ENCODE measurements at places on chromosomes 5 and 9.

- no peak for DNase-seq
These were observed 31.1 kb upstream of the FGF1 start for GRCh38 chr5:142716963-142717362.

- no peak for DNase-seq
These were observed 101.7 kb downstream of the BNC2 start for GRCh38 chr9:16768816-16769215.

- DNase-seq = no peak
These were observed 93.3 kb downstream of the DAPK1 start for GRCh38 chr9:87590996-87591395.

DNA sequence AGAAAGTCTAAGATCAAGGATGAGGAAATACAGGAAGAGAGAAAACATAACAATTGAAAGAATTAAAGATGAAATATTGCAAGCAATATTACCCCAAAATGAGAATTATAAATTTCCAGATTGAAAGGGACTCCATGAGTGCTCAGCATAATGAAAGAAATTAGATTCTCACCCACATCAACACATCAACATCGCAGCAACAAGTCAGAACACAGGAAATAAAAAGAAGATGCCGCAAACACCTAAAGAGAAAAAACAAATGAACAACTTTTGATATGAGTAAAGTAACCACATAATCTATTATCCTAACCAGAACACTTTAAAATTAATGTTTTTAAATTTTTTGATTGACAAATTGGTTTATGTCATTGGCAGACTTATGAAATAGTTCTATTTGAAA, 318.3 kb upstream of the PTGER4 start:
- no peak for DNase-seq

DNA sequence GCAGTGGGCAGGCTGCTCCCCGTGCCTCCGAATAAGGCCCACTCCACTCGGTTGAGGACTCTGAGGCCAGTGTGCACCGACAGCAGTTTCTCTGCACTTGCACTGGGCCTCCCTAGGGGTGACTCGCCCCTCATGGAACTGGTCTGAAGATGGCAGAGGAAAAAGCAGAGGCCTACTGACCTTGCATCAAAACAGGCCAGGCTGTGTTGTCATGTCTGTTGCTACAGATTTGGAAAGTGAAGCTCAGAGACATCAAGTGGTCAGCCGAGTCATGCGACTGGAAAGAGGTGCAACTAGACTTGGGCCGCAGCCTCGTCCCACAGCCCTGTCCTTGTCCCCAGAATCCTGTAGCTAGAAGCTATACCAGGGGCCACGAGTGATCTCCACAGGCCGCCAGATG, 78.3 kb downstream of the DCP2 start:
- no peak for DNase-seq

DNA sequence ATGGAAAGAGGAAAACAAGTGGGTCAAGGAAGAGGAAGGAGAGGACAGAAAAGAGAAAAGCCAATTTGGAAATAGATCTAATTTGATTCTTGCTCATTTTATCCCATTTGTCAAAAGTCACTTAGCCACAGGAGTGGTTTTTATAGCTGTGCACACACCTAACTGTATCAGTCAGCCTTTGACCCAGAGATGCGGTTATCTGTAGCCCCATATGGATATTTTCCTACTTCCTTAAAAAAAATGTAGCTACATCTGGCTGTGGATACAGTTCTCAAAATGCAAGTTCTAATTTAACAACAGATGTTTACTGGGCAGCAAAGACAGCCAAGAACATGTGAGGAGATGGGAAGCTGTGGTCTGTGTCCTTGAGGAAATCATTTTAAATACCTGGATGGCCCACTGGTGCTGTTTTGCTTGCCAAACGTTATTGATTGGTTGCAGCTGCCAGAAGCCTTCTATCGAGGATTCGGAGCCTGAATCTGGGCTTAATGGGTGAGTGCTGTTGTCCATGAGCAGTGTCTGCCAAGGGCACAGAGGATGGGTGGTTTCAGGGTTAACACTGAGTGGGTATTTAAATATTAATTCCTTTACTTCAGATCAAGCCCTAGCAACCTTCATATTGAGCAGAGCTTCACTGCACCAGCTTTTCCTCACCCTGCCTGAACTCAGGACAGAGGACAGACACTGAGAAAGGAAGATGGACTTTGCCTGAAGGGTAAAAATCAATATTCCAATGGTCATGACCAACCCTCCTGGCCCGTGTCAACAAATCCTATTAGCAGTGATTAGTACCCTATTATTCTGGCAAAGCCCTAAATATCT, 92.2 kb downstream of the APBA1 start:
- no peak for DNase-seq

DNA sequence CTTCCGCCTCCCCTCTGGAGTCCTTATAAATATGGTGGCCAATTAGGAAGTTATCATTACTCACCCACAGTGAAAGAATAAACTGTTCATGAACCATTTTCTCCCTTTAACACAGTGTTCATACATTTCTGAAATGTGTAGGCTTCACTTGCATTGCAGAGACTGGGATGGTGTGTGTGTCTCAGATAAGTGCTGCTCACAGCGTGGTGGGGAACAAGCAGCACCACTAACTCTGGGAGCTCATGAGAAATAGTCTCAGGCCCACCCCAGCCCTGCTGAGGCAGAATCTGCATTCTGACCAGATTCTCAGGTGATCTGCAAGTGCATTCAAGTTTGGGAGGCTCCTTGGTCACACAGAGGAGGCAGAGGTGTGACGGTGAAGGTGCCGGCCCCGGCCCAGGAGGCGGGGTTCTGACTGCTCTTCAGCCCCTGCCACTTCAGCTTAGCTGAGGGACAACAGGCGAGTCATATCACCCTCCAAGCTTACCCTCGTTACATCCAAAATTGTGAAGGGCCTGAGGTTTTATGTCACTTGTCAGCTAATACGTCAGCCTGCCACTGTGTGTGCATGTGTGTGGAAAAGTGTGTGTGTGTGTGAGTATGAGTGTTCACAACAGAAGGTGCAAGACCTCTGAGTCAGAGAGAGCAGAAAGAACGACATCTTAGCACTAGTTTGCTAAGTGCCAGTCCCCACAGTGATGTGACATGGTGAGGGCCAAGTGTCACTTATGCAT, 34.7 kb downstream of the DAP start:
- no peak for DNase-seq

DNA sequence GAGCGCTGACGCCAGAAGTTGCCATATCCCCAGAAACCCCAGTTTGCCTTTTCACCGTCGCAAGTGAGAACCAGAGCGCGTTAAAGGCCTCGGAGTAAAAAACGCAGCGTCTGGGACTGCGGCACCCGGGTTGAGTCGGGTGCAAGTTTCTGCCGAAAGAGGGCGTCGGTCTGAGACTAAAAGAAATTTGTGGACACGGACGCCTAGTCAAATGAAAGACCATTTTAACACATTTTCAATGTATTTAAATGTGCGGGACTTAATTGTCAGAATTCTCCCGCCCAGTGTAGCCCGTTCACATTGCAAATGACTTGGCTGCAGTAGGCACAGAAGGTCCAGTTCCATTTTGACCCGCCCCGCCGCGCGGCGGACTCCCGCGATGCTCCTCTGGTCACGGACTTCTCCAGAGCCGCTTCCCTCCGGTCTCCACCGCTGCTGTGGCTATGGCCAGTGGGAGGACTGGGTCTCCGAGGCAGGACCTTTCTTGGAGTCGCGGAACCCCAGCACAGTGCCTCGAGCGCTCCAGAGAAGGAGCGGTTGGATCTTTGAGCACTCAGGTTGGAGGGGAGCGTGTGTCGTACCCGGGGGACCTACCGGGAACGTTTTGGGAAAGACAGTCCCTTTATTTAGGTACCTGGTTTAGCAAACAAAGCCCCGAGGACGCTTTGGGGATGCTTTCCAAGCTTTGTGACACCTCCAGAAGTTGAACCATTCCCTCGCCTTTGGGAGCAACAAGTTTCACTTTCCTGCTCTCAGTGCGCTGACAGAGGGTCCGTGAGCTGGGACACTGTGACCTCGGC, 1.2 kb upstream of the NPR3 start:
- peak; percentile 45 for DNase-seq

- DNase-seq = no peak
These were observed 67.6 kb upstream of the ATP10B start for GRCh38 chr5:160919626-160920025.

GRCh38 chr5:88824892-88825583, 57.9 kb downstream of the MEF2C start:
- DNase-seq = no peak

GRCh38 chr5:135271533-135272310, 127.3 kb downstream of the MACROH2A1 start:
- DNase-seq = no peak

- no peak for DNase-seq
These were observed 93.6 kb downstream of the TTLL11 start for GRCh38 chr9:121999556-121999955.

- no peak for DNase-seq
These were observed 143.0 kb downstream of the CAVIN4 start for GRCh38 chr9:100720922-100721321.

DNA sequence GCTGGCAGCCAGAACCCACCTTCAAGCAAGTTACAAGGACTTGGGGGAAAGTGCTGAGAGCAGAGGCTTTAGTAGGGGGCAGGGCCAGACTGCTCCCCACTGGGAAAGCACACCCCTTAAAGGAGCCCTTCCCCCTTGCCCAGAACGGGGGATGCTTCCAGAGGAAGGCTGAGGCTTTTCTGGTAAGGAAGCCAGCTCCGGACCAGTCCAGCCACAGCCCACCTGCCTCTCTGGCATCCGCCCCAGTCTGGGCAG, 4.2 kb upstream of the DPM2 start:
- DNase-seq = no peak

DNA sequence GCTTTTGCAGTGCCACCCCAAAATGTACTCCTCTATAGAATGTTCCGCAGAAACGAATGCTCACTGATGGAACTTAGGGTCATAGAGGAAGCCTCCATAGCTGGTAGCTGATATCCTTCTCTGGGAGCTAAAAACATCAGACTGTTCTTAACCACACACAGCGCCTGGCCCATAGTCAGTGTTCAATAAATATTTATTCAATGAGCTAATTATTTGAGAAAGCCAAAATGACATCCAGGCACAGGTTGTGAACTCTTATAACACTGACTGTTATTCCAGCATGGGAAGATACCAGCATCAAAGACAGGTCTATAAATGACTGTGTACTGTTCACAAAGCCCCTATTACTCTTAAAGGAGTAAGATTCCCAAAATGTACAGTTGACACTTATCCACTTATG, 12.9 kb downstream of the GDF9 start:
- DNase-seq = no peak

DNA sequence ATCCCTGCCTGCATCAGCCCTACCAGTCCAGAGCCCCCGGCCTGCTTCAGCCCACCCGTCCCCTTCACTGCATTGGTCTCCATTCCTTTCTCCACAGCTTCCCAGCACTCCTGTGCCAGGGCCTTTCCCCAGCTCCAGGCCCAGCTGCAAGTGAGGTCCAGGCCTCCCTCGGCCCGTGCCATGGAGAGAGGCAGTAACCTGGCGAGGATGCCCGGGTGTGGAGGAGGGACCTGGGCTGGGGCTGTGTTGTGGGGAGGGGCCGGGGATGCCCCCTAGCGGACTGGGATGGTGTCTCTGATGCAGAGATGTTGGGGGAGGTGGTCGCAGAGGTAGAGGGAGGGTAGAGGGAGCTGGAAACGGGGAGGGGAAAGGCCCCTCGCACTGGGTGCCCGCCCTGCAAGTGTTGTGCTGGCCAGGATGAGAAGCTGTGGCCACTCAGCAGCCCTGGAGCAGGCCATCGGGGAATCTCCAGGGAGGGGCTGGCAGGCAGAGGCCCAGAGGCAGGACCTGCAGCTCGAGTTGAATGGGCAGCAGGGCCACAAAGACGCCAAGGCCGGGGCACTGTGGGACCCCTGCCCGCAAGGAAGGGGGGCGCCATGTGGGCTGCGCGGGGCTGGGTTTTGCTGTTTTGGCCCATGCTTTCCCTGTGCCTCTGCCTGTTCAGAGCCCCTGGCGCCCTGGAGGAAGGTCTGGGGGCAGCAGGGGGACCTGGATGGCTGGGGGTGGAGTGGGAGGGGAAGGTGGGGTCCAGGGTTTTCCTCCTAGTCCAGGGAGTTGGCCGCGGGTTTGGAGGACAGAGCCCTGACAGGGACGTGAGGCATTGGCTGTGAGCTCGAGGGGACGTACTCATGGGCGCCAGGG, 26.0 kb upstream of the NKD2 start:
- no peak for DNase-seq

GRCh38 chr9:35116898-35117551, 1.4 kb upstream of the ATOSB start:
- DNase-seq = peak; percentile 71

DNA sequence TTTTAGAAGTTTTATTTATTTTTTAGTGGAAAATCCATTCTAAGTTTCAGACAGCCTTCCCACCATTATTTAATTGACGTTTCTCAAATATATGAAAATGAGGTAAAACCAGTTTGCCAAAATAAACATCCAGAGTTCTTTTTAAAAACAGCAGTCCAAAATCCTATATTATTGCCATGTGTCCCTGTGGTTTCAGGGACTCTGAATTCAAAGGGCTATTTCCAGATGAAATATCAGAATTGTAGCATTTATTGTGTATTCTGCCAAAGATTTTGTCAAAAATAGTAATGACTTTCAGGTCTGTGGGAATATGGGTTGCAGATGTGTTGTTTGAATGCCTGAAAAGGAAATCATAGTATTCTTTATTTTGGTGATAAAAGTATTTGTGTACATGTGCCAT, 41.6 kb downstream of the XRCC4 start:
- DNase-seq = no peak

GRCh38 chr5:73419117-73419464, 29.5 kb downstream of the FOXD1 start:
- DNase-seq = no peak

DNA sequence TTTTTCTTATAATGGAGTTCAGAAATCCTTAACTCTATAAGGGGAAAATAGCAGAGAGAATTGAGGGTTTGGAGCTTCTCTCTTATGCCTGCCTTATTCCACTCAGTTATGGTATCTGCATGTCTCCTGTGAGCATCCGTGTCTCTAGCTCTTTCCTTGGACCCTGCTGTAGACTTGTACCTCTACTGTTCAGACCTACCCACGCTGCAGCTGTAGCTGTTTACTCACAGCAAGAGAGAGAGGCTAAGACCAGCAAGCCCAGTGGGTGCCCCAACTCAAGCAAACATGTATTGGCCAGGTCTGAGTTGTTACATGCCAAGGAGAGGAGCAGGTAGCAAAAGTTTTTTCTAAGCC, 7.1 kb upstream of the PCSK1 start:
- DNase-seq = no peak

- no peak for DNase-seq
These were observed 6.0 kb downstream of the MRPS2 start for GRCh38 chr9:135506327-135507103.

- DNase-seq = no peak
These were observed 52.1 kb upstream of the RGMB start for GRCh38 chr5:98721231-98721928.

DNA sequence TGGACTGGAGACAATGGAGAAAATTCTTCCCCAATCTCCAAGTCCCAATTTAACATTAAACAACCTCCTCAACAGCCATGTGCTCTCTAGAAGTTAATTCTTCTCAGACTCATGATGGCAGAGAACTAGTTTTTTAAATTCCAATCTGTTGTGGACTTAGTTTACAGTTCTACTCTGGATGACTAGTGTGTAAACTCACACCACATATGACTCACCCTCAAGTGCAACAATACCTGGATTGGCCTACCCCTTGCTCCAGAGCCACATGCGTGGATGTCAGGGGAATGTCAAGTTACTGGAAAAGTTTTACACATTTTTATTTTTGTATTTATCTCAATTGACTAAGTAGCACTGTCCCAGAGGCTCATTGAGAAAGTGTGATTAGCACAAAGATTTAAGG, 136.0 kb upstream of the EFNA5 start:
- DNase-seq = no peak

GRCh38 chr5:103582364-103582763, 19.8 kb upstream of the NUDT12 start:
- peak; percentile 10 for DNase-seq

GRCh38 chr9:130246126-130246525, 19.4 kb upstream of the HMCN2 start:
- DNase-seq = no peak

- DNase-seq = no peak
These were observed 120.9 kb downstream of the MAPKAP1 start for GRCh38 chr9:125586172-125586511.

All from PC-9 (cell line).